Urothelium cell line (cell line): ENCODE measurements at places on chromosomes 6 and 20.
A peak's percentile ranks its signal among the peaks of the same experiment; 100 is the strongest.

- no peak for DNase-seq
These were observed 661.6 kb downstream of the DHX35 start for GRCh38 chr20:39623584-39624234.

DNA sequence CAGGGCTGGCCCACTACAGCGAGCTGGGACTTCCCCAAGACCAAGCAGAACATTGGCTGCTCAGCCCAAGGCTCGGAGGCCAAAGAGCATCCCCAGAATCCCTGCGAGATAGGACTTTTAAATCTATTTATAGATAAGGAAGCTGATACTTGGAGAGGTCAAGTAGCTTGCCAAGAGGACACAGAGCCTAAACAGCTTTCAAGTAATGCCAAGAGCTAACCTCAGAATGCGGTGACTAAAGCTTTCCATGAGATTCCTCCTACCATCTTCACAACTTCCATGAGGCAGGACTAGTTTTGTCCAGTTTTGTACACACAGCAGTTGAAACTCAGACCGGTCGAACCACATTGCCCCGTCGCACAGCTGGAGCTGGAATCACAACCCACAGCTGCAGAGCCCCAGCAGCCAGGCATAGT, 168.1 kb upstream of the TOP1 start:
- peak; percentile 31 for DNase-seq

DNA sequence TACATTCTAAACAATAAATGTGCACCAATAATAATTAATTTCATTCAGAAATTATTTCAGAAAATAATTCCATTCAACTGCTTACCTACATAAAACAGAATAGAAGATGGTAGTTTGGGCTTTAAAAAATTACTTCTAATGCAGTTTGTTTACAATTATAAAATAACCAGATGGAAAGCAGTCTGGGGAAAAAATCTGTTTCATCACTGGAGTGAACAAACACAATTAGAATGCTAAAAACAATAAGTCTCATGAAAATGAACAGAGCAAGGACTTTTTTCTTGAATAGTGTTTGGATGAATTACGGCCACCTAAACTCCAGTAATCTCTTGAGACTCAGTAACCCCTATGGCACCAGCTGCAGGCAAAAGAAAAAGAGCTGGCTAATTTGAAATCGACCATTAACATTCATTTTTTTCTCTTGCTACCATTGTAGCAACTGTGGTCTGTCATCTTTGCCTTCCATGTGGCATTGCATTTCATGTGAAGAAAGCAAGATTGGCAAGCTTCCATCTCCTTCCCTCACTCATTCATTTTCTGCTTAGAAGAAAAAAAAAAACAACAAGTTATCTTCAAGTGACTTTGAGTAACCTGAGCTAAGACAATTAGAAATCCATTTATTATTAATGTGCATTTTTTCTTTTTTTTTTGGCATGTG, 88.4 kb upstream of the CEP85L start:
- DNase-seq = no peak

GRCh38 chr6:104940893-104941728, 15.8 kb upstream of the LIN28B start:
- DNase-seq = no peak

DNA sequence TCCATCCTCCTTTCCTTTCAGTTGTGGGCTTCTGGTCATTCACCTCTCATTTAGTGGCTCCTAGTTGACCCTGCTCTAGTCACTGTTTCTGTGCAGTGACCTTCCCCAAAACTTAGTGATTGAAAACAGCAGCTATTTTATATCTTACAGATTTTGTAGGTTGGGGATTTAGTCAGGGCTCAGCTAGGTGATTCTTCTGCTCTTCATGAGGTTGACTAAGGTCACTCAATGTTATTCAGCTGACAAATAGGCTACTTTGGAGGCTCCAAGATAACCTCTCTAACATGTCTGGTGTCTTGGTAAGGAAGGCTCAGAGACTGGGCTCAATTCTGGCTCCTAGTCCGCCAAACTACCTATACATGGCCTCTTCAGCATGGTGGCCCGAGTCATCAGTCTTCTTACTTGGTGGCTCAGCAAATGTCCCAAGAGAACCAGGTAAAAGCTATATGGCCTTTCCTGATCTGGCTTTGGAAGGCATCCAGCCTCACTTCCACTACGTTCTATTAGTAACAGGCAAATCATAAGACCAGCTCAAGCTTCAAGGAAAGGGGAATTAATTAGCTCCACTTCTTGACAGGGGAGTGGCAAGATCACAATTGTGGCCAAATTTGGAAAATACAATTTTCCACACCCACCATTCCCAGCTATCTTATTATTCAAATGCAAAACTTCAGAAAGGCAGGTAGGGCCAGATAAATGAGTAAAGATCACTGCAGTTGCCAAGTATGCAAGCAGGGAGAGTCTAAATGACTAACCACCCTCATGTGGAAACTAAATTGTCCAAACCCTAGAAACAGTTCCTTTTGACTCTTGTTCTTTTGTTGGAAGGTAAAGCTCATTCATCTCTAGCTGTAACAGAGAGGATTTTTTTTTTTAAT, 50.5 kb upstream of the LTV1 start:
- no peak for DNase-seq

DNA sequence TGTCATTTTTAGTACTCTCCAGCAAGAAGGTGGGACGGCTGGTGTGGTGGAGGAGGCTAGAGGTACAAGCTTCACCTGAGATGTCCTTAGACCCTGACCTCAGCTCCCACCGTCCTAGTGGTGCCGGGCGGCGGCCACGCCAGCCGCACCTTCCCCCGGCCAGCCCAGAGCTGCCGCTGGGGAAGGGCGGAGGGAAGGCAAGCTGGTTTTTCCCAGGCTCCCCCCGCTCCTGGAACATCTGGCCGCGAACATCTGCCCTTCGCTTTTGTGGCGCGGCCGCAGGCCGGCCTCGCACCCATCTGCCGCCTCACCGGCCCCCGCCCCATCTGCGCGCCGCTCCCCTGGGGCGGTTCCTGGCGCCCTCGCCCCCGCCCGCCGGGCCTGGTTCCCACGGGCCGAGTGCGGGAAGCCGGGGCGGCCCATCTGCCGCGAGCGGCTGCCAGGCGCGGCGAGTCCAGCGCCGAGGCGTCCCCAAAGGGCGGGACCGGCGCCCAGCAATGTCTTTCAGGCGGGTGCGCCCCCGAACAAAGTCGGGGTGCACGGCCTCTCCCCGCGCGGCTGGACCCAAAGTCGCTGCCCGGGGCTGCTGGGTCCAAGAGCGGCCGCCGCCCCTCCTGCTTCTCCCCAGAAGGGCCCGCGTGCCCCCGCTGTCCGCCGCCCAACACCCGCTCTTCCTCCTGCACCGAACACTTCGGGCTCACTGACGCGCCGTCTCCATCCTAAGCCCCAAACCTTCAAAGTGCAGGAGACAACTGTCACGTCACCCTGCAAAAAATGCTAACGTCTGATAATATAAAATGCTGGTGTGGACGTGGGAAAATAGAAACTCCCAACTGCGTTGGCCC, 17.3 kb upstream of the ID1 start:
- DNase-seq = no peak

DNA sequence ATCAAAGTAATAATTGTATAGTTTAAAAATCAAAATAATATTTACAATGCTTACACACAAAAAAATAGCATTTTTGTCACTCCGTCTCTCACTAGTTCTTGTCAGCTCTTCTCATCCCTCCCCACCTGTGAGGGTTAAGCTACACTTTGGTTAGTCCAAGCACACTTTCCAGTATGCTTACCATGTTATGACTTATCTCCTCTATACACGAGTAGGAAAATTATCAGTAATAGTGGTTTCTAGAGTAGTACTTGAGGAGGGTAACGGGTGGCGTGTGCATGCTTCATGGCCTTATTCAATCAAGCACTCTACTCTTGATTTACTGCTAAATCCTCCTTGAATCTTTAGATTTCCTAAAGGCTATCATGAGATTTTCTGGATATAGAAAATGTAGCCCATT, 443.7 kb downstream of the UTRN start:
- DNase-seq = no peak

DNA sequence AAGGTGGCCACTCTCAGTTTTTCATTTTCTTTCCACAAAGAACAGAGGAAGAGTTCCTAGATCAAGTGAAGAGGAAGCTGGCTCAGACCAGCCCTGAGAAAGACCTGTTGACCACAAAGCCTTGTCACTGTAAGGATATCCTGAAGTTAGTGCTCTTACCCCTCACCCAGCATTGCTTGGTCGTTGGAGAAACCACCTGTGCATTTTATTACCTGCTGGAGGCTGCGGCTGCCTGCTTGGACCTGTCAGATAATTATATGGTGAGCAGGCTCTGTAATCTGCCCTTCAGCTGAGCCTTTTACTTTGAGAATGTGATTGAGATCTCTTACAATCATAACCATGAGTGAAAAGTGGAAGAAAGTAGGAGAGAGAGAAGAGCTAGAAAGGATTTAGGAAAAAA, 21.9 kb downstream of the TREML1 start:
- DNase-seq = no peak
